ENCODE measurements at places on chromosomes 12 and 14.

DNA sequence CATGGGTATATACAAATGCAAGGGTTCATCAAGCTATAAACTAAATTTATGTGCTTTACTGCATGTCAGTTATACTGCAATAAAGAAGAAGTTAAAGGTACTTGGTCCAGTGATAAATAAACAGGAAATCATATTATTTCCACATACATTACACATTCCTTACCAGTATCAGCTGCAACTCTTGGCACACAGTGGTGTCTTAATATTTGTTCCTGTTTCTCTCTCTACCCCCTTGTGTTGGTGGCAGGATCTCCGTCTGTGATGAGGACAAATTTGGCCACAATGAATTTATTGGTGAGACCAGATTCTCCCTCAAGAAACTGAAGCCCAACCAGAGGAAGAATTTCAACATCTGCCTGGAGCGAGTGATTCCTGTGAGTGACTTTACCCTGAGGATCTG lies 19.2 kb upstream of the OAS1 start:
- DNase-seq: no peak

GRCh38 chr14:85471744-85472143 lies 58.2 kb upstream of the FLRT2 start:
- DNase-seq: no peak

GRCh38 chr12:124680863-124681778 lies 113.7 kb upstream of the NCOR2 start:
- DNase-seq: no peak

DNA sequence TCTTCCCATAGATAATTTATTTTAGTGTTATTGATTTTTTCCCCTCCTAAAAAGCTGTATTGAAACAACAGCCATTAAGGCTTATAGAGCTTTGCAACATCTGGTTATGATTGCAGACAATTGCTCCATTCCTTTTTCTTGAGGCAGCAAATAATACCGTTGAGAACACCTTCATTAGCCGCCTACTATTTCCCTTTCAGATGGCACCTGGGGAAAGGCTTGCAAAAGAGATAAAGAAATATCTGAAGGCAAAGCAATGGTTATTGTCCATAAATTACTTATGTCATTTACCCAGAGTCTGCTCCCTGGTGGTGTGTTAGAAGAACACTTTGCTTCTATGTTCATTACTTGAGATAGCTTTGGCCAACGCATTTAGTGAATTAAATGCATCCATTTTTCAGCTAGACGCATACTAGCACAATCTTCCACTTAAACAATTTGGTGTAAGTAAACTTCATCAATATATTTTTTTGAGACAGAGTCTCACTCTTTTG lies 377.8 kb downstream of the KCNH5 start:
- no peak for DNase-seq

DNA sequence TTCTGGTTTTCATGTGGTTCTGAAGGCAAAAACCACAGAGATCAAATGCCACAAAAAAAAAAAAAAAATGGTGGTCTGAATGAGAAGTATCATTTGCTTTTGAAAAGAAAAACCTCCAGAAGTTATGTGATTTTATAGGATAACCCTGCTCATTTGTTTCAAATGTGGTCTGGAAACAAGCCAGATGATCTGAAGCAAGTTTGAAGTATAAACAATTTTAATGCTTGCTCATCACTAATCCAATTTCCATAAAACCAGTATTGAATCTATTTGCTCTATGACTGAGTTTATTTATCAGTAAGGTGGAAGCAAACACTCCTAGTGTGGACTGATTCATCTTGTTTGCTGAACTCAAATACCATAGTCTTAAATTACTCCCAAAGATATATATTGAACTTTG lies 407.3 kb upstream of the FLRT2 start:
- DNase-seq: no peak

GRCh38 chr14:77238996-77239395 lies 32.0 kb downstream of the NGB start:
- DNase-seq: no peak

- no peak for DNase-seq
These were observed 12.4 kb downstream of the TNS2 start for GRCh38 chr12:53062011-53062961.

- DNase-seq: no peak
These were observed 5.6 kb downstream of the TCTN1 start for GRCh38 chr12:110619534-110619953.

- no peak for DNase-seq
These were observed at the start of gene GPR65 for GRCh38 chr14:88005050-88005481. Gene GPR65, plus strand, starts transcription at chr14:88005135. Its CDS starts 5,713 bp downstream, at chr14:88010848.

- no peak for DNase-seq
These were observed 8.6 kb upstream of the OSBPL8 start for GRCh38 chr12:76568130-76568529.

GRCh38 chr14:75205591-75205990 lies 29.2 kb upstream of the TMED10 start:
- DNase-seq: no peak

DNA sequence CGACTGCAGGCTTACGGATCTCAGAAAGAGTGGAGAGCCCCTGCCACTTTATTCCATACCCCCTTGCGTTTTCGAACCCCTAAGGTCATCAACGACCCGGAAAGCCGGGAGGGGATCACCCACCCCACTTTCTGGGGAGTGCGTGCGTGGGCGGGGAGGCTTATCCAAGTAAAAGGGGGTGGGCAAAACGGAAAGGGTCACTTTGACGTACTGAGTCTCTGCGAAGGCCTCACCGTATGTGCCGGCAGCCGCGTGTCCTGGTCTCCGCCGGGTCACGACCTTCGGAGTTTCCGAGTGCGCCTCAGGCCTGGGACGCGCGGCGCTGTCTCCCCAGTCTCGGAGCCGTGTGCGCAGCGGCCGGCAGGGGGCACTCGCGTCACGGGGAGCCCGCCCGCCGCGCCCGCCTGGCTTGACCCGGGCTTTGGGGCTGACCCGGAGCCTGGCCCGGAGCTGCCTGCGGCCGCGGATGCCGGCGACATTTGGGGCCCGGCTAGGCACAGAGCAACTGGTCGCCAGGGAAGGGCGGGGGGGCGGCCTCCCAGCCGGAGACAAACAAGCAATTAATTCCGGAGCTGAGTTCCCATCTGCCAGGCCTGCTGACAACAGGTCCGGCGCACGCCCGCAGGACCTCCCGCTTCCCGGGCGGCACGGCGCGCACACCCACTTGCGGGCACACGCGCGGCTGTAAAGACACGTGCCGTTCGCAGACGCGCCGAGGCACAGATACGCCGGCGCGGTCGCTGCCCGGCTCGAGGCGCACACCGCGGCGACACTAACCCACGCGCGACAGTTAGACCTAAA lies 890 bp upstream of the KIF26A start:
- DNase-seq: no peak

DNA sequence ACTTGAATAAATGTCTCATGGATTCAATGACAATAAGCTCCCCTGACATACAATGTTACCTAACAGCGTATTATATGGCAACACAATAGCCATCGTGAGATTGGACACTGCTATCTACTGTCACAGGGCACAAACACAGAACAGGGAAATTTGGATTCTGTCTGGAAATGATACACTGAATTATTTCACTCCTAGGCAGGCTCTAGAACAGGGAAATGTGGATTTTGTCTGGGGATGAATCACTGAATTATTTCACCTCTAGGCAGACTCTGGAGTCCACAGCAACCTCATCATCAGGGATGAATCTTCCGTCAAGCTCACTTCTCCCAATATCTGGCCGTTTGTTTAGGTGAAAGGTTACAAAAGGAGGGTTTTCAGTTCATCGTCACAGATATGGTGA lies 288.8 kb downstream of the TMEM132D start:
- no peak for DNase-seq

DNA sequence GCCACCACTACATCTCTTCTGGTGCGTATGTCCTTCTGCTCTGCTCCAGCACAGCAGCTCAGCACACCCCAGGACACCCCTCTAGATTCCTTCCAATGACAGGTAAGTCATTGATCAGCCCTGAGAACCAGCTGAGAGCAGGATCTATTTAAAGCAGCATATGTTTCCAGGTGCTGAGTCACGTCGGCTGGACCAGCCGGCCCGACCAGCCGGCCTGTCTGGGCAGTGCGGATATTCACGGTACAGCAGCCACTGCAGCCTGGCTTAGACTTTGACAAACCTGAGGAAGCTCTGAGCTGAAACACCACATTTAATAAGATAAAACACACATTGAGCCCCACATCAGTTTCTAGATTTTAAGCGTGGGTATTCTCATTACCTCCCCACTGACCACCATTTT lies 31.8 kb upstream of the RPH3A start:
- no peak for DNase-seq

- no peak for DNase-seq
These were observed 255.6 kb downstream of the ERC1 start for GRCh38 chr12:1246637-1247036.

DNA sequence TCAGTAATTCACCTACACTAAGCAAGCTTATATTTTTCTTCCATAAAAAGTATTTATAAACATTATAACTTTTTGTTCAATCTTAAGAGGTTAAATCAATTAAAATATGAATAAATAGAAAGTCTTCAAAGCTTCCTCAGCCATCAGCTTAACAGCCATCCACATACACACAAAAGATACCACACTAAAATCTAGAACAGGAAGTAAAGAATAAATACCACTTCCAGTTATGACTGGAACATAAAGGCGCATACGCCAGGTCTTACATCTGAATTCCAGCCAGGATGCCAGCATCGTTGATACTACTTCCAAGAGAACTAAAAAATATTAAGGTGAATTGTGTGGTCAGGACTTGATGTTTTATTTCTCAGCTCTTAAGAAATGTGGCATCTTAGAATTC lies 17.0 kb downstream of the SIX1 start:
- DNase-seq: no peak

DNA sequence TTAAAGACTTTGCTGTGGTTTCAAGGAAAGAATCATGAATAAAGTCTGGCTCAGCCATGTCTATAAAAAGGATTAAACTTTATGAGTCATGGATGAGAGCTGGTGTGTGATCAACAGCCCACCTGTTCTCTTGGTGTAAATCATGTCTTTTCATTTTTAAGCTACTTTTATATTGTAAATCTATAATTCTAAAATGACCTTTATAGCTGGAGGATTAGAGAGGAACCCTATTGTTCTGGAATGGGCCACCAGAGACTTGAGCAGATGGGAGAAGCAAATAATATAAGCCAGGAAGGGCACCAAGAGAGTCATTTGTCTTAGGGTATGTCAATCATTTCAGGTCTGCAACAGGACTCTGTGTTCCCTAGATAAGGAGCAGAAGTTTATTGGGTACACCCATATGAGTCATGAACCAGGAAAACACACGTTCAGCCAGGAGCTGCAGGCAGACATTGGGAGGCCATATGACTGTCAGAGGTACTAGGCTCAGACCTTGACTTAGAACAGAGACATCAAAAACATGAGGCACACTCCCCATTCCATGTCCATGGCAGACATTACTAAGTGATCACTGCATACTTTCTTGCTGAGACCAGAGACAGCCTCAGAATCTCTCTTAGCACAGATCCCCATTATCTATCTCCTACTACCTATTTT lies 49.3 kb downstream of the NDUFA12 start:
- DNase-seq: no peak

- DNase-seq: no peak
These were observed 611.8 kb downstream of the ETNK1 start for GRCh38 chr12:23236811-23237210.

GRCh38 chr12:54419088-54419887 lies at the start of gene ITGA5:
Gene ITGA5, minus strand, starts transcription at chr12:54419266. Its CDS starts 68 bp downstream, at chr12:54419198.
- DNase-seq: peak; percentile 33

DNA sequence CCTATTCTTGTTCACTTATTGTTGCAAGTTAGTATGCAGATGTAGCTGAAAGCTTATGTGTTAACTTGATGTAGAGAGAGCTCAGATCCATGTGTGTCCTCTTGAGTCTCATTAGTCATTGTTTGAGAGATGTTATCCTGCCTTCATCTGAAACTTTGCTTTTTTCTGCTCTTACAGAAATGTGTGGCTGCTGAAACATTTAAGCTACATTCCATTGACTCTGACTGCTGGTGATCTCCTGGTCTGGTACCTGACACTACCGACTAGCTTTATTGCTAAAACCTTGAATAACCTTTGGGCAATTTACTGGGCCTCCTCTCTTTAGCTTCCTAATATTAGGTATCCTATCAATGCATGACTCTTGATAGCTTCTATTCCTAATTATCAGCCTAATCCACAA lies 705.6 kb upstream of the FOXG1 start:
- DNase-seq: no peak

DNA sequence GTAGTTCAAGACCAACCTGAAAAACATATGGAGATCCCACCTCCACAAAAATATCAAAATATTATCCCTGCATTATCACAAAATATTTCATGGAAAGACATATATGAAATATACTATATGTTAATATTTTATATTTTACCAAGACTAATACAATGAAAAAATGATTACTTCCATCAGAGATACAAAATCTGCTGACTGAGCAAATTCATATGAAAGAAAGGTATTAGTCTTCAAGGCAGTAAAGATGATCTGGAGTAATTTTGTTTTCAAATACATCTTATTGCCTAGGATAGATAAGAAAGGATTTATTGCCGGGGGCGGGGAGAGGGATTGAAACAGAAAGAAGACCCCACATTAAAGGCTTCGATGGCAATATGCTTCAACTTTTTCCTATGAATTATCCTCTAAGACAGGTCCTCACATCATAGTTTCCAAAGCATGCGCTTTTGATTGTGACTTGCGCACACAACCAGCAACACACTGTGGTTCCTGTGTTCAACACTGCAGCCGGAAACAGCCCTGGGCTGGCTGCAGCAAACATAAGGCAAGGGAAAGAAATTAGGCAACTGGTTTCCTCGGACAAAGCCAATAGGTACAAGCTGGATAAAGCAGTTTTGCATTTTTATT lies 83.2 kb downstream of the SPPL3 start:
- no peak for DNase-seq

- DNase-seq: no peak
These were observed 189.2 kb upstream of the DIO3 start for GRCh38 chr14:101371799-101372793.

- DNase-seq: no peak
These were observed 4.8 kb downstream of the DGKA start for GRCh38 chr12:55935738-55936151.

DNA sequence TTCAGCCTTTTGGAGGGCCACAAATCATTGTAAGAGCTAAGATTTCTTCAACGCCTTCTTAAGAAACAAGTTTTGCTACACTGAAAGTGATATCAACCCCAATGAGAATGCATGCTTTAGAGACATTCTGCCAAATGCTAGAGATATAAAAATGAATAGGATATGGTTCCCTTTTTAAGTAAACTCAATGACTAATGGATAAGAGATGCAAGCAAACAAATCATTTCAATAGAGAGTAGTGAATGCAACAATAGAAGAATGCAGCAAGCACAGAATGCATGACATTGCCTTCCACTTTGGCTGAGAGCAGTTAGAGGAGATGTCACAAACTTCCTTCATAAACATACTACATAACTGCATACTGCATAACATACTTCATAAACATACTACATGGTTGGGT lies 116.4 kb downstream of the PDZRN4 start:
- no peak for DNase-seq

- DNase-seq: no peak
These were observed 243.2 kb downstream of the CACNA1C start for GRCh38 chr12:2295941-2296461.

Data from activated naive CD4-positive, alpha-beta T cell (primary cell).